ENCODE measurements at places on chromosomes 13 and 19.

DNA sequence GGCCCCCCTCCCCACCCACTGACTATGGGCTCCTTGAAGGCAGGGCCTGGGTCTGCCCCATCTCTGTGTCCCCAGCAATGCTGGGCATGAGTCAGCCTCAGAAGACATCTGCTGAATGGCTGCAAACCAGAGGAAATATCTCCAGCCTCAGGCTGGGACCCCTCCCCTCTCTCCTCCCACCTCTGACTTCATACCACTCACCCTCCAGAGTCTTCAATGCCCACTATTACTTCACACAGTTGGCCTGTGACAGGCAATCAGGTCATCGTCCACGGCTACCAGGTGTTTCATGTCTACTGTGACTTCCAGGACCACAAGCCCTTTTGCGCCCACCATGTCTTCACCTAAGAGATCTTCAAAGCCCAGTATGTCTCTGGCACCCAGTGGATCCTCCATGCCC, at the start of gene SRRM5:
Gene SRRM5, plus strand, starts transcription at position 301 of the 400 bp plus-strand sequence. Its CDS starts 34 bp downstream, at position 335.
- no peak for DNase-seq

DNA sequence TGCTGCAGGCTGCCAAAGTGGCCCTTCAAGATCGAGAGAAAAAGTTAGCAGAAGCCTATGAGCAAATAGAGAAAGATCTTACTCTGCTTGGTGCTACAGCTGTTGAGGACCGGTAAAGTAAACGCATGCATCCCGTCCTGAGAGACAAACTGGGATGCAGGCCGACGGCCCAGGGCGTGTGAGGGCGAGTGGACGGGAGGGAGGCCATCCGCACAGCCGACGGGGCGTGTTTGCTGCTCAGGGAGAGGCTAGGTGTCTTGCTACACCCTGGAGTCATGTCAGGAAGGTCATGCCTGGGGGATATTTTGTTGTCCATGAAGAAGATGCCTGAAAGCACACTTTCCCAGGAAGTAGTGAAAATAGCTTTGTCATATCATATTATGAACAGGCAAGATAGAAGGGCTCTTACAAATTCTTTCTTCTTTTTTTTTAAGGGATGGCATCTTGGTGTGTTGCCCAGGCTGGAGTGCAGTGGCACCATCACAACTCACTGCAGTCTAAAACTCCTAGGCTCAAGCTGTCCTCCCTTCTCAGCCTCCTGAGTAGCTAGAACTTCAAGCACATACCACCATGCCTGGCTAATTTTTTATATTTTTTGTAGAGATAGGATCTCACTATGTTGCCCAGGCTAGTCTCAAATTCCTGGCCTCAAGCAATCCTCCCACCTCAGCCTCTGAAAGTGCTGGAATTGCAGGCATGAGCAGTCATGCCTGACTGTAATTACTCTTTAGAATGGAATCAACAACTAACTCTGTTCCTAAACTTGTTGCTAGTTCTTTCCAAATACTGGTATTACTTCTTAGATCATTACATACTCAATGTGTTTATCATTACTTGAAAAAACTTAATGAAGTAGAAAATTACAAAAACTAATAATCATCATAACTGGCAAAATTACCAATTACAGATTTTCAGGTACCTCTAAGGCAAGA, 117.6 kb upstream of the MCF2L start:
- no peak for DNase-seq

- DNase-seq: no peak
Observed at GRCh38 chr13:91053318-91054065, 294.0 kb upstream of the MIR17HG start.

DNA sequence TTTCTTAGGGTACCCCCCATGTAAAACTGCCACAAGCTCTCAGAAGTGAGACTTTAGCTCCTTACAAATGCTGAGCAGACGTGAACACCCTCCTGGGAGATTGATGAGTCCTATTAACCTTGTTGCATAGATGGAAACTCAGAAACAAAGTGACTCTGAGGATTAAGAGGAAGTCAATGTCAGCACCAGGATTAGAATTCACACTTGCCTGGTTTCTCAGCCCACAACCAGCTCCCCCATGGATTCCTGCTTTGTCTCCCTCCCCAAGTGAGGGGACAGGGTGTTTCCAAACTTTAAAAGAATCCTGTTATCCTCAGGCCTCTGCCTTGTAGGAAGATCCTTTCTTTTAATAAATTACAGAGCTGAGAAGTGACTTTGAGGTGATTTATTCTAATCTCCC, 324.4 kb downstream of the NDFIP2 start:
- DNase-seq: no peak

DNA sequence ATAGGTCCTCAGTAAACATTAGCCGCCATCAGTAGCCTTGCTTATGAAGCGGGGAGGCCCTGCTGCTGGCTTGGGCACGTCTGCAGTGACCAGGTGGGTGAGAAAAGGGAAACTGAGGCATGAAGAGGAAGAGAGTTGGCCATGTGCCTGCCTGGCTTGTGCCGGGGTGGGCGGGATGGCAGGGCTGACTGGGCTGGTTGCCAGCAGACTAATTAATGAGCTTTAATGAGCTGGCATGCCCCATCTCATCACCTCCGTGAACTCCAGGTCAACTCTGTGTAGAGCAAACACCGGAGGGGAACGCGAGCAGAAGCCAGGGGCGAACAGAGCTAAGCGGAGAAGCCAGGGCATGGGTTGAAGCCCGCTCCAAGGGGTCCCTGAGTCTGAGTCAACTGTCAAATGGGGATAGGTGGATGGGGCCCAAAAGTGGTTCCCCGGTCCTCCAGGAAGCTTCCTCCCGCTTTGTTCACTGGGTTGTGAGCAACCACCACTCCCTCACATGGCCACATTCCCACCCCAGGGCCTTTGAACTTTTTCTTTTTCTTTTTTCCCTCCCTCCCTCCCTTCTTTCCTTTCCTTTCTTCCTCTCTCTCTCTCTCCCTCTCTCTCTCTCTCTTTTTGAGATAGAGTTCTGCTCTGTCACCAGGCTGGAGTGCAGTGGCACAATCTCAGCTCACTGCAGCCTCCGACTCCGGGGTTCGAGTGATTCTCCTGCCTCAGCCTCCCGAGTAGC, 8.7 kb downstream of the NR2F6 start:
- DNase-seq: no peak

Measured in NCI-H748 treated with DMSO at 0.1 percent for 48 hours (cell line).